ENCODE measurements at places on chromosomes 7 and 10. TPM values are rescaled to one million over a fixed set of nuclear protein-coding genes. Genes with fewer than 3 reads are reported as not detected.

- no peak overlapping the region for H3K4me3 ChIP-seq
- H3K27ac ChIP-seq: no peak overlapping the region
- H3K36me3 ChIP-seq: no peaks in the 10 kb centered on the region
- H3K4me1 ChIP-seq: no peaks in the 10 kb centered on the region
Measured at GRCh38 chr7:84847038-84847437, 339.8 kb downstream of the SEMA3D start.

GRCh38 chr7:135341049-135341448 is 107.4 kb downstream of the STRA8 start:
- no peak overlapping the region for H3K27ac ChIP-seq
- H3K4me3 ChIP-seq: no peak overlapping the region
- no peaks in the 10 kb centered on the region for H3K36me3 ChIP-seq

The HABP2 gene
- not detected for total RNA-seq

DNA sequence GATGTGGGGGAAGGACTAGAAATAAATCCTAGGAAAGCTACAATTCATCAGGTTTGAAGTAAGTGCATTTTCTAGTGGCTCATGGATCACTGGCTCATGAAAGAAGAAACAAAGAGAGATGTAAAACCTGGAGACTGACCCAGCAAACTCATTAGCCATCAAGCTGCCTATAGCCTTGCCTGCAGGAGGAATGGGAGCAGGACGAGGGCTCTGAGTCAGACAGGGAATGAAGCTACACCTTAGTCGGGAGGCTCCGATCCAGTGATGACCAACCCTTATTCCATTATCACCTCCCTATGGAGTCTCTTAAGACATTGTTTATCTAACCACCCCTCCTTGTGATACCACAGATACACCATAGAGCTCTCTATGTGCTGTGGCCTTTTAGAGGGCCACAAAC is 112.5 kb upstream of the WDR11 start:
- H3K36me3 ChIP-seq: no peaks in the 10 kb centered on the region
- H3K4me1 ChIP-seq: no peaks in the 10 kb centered on the region
- H3K27me3 ChIP-seq: peaks cover 7% of the 10 kb centered on the region
- H3K4me3 ChIP-seq: no peak overlapping the region

DNA sequence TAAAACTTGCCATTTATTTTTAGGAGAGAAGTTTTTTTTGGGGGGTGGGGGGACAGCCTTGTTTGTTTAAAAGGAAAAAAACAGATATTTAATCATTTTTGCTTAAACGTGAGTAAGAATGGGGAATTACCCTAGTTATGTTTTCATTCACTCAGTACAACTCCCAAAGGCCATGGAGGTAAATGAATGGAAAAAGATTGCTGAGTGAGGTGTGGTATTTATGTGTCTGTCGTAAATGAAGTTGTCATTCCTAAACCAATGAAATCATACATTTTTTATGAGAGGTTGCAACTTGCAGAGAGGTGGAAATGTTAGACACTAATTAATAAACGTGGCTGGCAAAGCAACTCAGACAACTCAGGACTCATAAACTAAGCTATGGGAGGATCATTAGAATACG is 218.1 kb downstream of the CELF2 start:
- H3K27ac ChIP-seq: no peak overlapping the region
- no peaks in the 10 kb centered on the region for H3K36me3 ChIP-seq
- H3K27me3 ChIP-seq: no peaks in the 10 kb centered on the region

The PRTFDC1 gene
- 10.6 TPM for total RNA-seq

- H3K4me3 ChIP-seq: no peak overlapping the region
- H3K27ac ChIP-seq: no peak overlapping the region
- no peak for DNase-seq
- H3K4me1 ChIP-seq: no peaks in the 10 kb centered on the region
- no peaks in the 10 kb centered on the region for H3K36me3 ChIP-seq
Measured at GRCh38 chr10:118394301-118395200, 52.4 kb upstream of the FAM204A start.

DNA sequence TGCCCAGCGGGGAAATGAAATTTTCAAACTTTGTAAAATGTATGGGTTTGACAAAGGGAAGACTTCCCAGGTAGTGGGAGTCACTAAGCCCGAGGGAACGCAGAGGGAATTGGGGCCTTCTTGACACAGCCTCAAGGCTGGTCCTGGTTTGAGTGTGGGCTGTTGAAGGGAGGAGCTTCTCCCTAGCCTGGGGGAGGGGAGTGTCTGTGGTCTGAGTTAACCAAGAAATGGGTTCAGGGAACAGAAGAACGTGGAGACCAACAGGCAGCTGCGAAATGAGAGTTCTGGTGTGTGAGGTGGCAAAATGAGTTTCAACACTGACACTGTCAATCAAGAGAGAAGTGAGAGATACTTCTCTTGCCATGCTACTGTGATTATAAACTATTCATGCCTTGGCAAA is 32.7 kb upstream of the BAMBI start:
- H3K27me3 ChIP-seq: no peaks in the 10 kb centered on the region
- DNase-seq: no peak
- H3K36me3 ChIP-seq: no peaks in the 10 kb centered on the region
- no peak overlapping the region for H3K4me3 ChIP-seq
- H3K4me1 ChIP-seq: no peaks in the 10 kb centered on the region

DNA sequence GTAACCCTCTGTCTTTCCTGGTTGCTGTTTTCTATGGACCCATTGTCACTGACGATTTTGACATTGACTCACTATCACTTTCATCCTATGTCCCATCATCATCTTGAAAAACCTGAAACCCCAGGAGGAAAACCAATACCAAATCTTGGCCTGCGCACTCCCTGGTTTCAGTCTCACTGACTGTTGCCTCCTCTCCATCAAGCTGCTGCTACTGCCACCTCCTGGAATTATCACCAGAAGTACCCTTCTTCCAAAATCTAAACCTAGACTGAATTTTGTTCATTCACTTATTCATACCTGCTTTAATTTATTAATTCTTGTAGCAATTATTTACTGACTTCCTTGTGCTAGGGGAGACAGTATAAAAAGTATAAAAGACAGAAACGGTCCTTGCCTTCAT is 44.5 kb upstream of the ACBD5 start:
- no peak overlapping the region for H3K4me3 ChIP-seq
- no peaks in the 10 kb centered on the region for H3K27me3 ChIP-seq
- no peaks in the 10 kb centered on the region for H3K36me3 ChIP-seq
- DNase-seq: peak; percentile 0
- no peak overlapping the region for H3K27ac ChIP-seq

The SEMA3E gene
- total RNA-seq: 3.7 TPM

GRCh38 chr7:140082770-140083169 is 20.0 kb upstream of the PARP12 start:
- no peaks in the 10 kb centered on the region for H3K4me1 ChIP-seq
- H3K4me3 ChIP-seq: no peak overlapping the region
- no peak for DNase-seq
- H3K27ac ChIP-seq: no peak overlapping the region

The FKBP6 gene
- not detected for total RNA-seq

DNA sequence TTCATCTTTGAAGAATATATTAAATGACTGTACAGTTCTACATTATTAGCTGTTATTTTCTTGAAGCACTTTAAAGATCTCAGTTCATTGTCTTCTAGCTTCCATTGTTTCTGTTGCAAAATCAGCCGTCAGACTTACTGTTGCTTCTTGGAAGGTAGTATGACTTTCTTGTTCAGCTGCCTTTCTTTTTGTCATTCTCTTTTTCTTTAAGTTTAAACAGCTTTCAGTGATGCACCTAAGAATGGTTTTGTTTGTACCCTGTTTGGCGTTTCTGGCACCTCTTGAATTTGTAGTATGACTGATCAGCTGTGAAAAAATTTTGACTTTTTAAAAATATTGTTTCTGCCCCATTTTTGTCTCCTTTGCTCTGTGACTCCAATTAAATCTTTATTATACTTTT is 9.3 kb downstream of the MKLN1 start:
- DNase-seq: no peak
- no peaks in the 10 kb centered on the region for H3K36me3 ChIP-seq
- H3K27ac ChIP-seq: no peak overlapping the region

- H3K27me3 ChIP-seq: peaks cover 2% of the 10 kb centered on the region
- H3K4me1 ChIP-seq: no peaks in the 10 kb centered on the region
- no peak overlapping the region for H3K27ac ChIP-seq
Measured at GRCh38 chr7:66505531-66506451, 122.9 kb upstream of the KCTD7 start.

DNA sequence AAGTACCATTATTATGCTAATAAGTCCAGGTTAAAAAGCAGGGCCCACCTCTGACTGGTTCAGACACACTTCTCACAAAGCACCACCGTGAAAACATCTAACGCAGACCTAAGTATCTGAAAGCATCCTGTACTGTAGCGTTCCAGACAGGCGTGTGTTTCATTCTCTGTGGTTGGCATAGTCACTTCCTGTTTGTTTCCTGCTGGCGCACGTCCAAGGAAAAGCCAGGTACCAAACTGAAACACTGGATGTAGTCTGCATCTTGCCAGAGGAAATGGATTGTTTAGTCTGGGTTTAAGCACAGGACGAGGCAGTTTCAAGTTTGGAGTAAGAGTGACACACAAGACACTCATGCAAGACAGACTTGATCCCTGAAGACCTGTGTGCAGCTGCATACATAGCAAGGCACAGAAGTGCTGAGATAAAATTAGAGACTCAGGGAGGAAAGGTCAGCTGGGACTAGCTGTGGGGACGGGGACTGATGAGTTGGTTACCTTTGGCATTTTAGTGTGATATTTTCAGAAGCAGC is 23.3 kb downstream of the BPGM start:
- no peaks in the 10 kb centered on the region for H3K27me3 ChIP-seq
- H3K27ac ChIP-seq: peak overlapping the region; percentile 86
- H3K36me3 ChIP-seq: peaks cover 4% of the 10 kb centered on the region
- H3K4me3 ChIP-seq: peak overlapping the region; percentile 24
- DNase-seq: peak; percentile 91

DNA sequence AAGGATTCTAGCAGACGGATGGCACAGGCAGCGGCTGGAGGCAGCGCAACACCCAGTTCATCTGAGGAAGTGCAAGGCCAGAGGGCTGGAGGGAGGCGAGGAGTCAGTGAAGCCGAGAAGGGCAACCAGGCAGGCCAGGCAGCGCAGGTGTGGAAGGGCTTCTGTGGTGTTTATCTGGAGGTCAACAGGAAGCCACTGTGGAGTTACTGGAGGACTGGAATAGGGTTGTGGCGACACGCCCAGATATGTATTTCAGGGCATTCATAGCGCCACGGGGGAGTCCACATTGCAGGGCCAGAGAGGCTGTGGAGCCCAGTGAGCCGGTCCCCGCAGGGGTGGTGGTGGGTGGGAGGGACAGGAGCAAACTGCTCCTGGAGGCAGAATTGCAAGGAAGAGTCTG is 150.6 kb downstream of the CDH23 start:
- peaks cover 12% of the 10 kb centered on the region for H3K27me3 ChIP-seq
- no peak overlapping the region for H3K27ac ChIP-seq
- no peak overlapping the region for H3K4me3 ChIP-seq
- no peaks in the 10 kb centered on the region for H3K36me3 ChIP-seq

GRCh38 chr10:75957314-75958120 is 526.1 kb downstream of the LRMDA start:
- no peaks in the 10 kb centered on the region for H3K36me3 ChIP-seq
- H3K4me3 ChIP-seq: no peak overlapping the region
- DNase-seq: peak; percentile 25
- H3K27me3 ChIP-seq: peaks cover 2% of the 10 kb centered on the region

The FZD8 gene
- 30.9 TPM for total RNA-seq

DNA sequence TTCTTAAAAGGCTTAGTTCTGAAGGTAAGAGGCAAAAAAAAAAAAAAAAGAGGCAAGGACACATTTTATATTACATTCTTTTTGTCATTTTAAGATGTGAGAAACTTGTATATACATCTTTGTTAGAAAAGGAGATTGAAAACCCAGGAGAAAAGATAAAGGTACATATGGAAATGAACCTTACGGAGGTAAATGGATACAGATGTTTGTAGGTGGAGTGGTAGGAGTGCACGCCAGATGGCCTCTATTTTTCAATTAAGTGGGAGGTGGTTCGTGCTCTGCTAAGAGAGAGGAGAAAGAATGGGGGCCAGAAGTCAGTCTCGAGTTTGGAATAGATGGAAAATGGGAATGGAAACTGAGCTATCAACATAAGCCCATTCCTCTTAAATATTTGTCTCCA is 622.5 kb upstream of the GHITM start:
- no peaks in the 10 kb centered on the region for H3K36me3 ChIP-seq
- no peak overlapping the region for H3K27ac ChIP-seq
- no peaks in the 10 kb centered on the region for H3K4me1 ChIP-seq
- H3K4me3 ChIP-seq: no peak overlapping the region
- no peaks in the 10 kb centered on the region for H3K27me3 ChIP-seq
- no peak for DNase-seq

GRCh38 chr10:93147281-93147680 is 73.6 kb downstream of the CYP26A1 start:
- peak; percentile 16 for DNase-seq
- peaks cover 6% of the 10 kb centered on the region for H3K27me3 ChIP-seq
- H3K36me3 ChIP-seq: no peaks in the 10 kb centered on the region
- peaks cover 7% of the 10 kb centered on the region for H3K4me1 ChIP-seq
- no peak overlapping the region for H3K4me3 ChIP-seq

- no peaks in the 10 kb centered on the region for H3K27me3 ChIP-seq
- no peaks in the 10 kb centered on the region for H3K4me1 ChIP-seq
- no peaks in the 10 kb centered on the region for H3K36me3 ChIP-seq
Measured at GRCh38 chr7:4115442-4115841, 566.7 kb upstream of the FOXK1 start.

The IDI2 gene
- total RNA-seq: not detected

GRCh38 chr7:2331707-2332106 is 17.5 kb upstream of the SNX8 start:
- no peaks in the 10 kb centered on the region for H3K36me3 ChIP-seq
- no peaks in the 10 kb centered on the region for H3K4me1 ChIP-seq
- H3K27me3 ChIP-seq: no peaks in the 10 kb centered on the region
- H3K4me3 ChIP-seq: no peak overlapping the region
- no peak overlapping the region for H3K27ac ChIP-seq

The AS3MT gene
- 0.34 TPM for total RNA-seq

Measured in astrocyte (in vitro differentiated cells and primary cell).